ENCODE measurements at places on chromosomes 12 and 14.

- no peak for DNase-seq
Observed at GRCh38 chr12:49050507-49051372, 9.9 kb downstream of the KMT2D start.

- no peak for DNase-seq
Observed at GRCh38 chr12:115945491-115945885, 332.0 kb downstream of the MED13L start.

GRCh38 chr12:97758194-97758501 is 295.5 kb downstream of the RMST start:
- DNase-seq, result no peak

GRCh38 chr12:50041962-50042361 is 15.4 kb upstream of the ASIC1 start:
- no peak for DNase-seq

GRCh38 chr14:49959822-49960408 is 67.0 kb downstream of the ARF6 start:
- DNase-seq, result no peak

GRCh38 chr12:53759261-53759660 is 7.5 kb upstream of the CISTR start:
- no peak for DNase-seq

- no peak for DNase-seq
Observed at GRCh38 chr14:71466946-71467345, 465.3 kb upstream of the RGS6 start.

GRCh38 chr12:3405821-3406220 is 85.2 kb upstream of the PRMT8 start:
- no peak for DNase-seq

GRCh38 chr12:90167518-90168208 is 459.0 kb upstream of the ATP2B1 start:
- no peak for DNase-seq

DNA sequence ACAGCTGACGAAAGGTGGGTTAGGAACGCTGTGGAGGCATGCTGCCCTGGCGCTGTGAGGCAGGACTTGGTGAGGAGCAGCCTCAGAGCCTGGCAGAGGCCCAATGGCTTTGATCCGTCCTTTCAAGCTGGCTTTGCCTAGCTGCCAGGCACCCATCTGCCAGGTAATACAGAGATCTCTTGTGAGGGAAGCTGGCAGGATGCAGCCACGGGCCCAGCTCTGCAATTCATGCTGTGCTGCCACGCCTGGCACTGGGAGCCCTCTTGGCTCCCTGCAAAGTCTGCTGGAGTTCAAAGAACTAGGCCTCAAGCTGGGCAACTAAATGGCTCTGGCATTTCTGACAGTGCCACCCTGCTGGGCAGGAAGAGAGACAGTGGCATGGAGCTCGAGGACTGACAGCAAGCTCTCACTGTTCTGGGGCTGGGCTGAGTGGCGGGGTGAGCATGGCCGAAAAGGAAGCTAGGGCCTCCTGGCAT is 18.7 kb downstream of the IQSEC3 start:
- no peak for DNase-seq

GRCh38 chr12:4206470-4206869 is 67.1 kb upstream of the CCND2 start:
- no peak for DNase-seq

DNA sequence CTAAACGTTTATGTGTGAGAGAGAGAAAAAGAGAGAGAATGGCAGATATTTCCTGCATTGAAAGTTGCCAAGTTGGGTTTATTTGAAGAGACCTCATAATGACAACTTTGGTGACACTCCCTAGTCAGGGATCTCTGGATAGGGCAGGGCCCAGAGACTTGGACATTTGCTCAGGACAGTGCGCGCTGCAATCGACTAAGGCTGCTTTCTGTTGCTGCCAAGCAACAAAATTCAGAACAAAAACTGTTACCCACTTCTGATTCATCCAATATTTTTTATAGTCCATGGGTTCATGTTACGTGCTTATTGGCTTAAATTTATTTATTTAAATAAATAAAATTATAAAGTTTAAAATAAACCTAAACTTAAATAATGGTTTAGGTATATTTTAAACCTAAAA is 34.2 kb downstream of the PTGER2 start:
- DNase-seq, result no peak

DNA sequence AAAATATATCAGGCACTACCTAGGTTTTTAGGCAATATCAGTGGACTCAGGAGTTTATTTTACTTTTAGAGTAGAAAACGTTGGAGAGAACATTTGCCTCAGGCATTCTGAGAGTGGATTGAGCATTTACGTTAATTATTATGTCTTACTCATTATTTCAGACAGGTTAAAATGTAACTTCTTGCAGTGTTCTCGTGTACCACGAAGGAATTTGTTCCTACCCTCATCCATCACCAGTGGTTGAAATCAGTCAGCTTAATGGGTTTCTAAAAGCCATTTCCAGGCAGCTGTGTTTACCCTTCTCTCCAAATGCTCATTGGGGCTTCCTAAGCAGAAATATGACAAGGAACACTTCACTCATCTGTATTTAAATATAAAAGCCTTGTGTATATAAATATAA is 9.1 kb upstream of the LDHB start:
- DNase-seq, result no peak

DNA sequence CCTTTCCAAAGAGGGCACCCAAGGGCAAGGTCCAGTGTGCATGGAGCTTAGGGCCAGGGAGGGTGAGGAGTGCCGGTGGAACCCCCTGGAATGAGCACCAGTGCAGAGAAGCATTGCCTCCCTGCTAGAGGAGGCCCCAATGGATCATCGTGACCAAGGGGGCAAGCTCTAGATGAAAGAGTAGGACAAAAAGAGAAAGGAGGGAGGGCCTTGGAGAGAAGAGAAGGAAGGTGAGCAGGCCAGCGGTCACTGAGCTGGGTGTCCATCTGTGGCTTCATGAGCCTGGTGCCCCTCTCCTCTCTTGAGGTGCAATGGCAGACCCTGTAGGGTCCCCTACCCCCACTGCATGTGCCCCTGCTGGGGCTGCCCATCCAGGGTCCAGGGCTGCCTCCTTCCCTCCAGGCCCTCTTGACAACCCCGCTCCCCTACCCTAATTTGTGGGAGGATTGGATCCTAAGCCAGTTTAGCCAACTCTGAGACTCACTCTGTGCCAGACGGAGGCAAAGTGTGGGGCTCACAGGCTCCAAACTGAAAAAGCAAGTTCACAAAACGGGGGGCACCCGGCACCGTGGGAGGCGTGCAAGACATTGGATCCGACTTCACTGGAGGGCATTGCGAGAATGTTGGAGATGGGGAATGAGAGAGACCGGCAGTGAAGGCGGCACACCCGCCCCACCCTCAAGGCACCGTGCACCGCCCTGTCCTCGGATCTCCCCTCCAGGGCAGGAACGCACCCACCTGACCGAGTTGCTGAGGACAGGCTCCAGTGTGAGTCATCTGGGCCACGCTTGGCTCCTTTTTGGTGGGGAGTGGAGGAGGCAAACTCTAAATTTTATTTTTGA is 207.5 kb downstream of the KIF26A start:
- DNase-seq, result no peak

- DNase-seq, result no peak
Observed at GRCh38 chr12:55142669-55143565, 16.7 kb downstream of the OR9K2 start.

- DNase-seq, result no peak
Observed at GRCh38 chr14:52111583-52111982, 42.7 kb upstream of the NID2 start.

- no peak for DNase-seq
Observed at GRCh38 chr12:6273205-6273540, 37.3 kb upstream of the PLEKHG6 start.

- DNase-seq, result no peak
Observed at GRCh38 chr14:90489916-90490719, 93.3 kb downstream of the CALM1 start.

GRCh38 chr14:75513911-75514672 is 8.2 kb upstream of the BATF start:
- DNase-seq, result no peak

DNA sequence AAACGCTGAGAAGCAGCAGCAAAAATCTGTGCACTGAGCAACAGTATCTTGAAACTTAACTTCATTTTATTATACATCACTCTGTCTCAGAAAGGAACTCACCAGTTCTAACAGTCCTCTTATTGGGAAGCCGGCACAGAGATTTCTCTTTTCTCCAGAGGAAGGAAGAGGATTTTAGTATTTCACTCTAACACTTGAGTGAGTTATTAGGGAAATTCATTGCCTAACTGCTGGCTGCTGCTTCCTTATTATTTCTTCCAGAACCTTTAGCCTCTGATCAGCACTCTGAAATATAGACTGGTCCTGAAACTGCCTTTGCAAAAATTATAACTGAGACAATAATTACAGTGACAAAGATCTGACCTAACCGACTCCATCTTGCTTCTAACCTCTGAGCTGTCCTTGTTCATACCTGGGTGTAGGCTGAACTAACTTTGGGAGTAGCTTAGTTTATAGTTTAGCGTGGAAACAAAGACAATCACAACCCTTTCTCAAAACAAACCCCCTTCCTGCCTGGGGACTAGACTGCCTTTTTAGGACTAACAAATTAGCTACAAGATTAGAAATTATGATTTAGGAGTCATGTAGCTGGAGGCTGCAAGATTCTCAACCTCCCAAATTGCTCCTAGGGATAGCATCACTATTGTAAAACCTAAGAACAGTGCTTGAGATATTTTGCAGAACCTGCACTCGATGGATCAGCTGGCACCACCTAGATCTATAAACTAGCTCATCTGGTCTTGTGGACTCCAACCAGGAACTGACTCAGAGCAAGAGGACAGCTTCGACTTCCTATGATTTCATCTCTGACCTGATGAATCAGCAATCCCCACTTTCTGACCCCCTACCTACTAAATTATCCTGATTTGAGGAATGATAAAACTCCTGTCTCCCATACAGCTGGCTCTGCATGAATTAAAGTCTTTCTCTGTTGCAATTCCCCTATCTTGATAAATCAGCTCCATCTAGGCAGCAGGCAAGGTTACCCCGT is 117.5 kb downstream of the DYRK2 start:
- no peak for DNase-seq

DNA sequence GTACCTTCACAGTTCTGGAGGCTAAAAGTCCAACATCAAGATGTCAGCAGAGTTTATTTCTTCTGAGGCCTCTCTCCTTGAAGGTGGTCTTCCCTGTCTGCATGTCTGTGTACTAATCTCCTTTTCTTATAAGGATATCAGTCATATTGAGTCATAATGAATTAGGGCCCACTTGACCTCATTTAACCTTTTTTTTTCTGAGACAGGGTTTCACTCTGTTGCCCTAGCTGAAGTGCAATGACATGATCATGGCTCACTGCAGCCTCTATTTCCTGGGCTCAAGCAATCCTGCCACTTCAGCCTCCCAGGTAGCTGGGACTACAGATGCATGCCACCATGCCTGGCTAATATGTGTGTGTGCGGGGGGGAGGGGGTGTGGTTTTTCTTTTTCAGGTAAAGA is 41.7 kb downstream of the PPM1H start:
- DNase-seq, result no peak

- DNase-seq, result no peak
Observed at GRCh38 chr12:124655048-124655697, 87.8 kb upstream of the NCOR2 start.

GRCh38 chr14:24123424-24124417 is 6.7 kb upstream of the FITM1 start:
- DNase-seq, result no peak

- no peak for DNase-seq
Observed at GRCh38 chr14:56027916-56028712, 90.1 kb upstream of the PELI2 start.

GRCh38 chr12:40335991-40336390 is 111.2 kb downstream of the LRRK2 start:
- DNase-seq, result no peak

GRCh38 chr14:102056694-102057442 is 30.0 kb downstream of the HSP90AA1 start:
- no peak for DNase-seq

DNA sequence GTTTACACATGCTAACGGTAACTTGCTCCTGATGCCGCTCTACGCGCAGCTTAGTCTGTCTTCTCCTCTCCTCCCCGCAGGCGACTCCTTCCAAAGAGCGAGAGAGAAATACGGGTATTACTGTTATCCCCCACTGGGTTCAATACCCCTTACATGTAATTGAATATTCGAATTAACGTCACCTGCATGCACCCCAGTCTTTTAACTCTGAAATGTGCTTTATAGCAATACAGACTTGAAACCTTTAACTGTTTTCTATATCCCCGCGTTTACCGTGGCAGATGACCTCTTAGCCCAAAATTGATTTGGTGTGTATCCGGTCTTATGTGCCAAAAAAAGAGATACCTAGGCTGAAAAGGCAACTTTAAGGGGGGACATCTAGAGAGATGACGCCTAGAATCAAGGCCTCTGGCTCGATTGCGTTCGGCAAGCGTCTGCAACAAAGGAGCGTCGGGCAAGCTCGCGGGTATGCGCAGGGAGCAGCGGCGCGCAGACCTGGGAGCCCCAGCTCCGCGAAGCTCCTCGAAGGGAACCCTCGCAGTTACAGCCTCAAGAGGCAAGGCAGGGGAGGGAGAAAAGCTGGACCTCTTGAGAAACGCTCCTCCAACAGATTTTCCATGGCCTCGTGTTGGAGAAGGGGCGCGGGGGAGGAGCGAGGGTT is 6.8 kb upstream of the FOXG1 start:
- no peak for DNase-seq

DNA sequence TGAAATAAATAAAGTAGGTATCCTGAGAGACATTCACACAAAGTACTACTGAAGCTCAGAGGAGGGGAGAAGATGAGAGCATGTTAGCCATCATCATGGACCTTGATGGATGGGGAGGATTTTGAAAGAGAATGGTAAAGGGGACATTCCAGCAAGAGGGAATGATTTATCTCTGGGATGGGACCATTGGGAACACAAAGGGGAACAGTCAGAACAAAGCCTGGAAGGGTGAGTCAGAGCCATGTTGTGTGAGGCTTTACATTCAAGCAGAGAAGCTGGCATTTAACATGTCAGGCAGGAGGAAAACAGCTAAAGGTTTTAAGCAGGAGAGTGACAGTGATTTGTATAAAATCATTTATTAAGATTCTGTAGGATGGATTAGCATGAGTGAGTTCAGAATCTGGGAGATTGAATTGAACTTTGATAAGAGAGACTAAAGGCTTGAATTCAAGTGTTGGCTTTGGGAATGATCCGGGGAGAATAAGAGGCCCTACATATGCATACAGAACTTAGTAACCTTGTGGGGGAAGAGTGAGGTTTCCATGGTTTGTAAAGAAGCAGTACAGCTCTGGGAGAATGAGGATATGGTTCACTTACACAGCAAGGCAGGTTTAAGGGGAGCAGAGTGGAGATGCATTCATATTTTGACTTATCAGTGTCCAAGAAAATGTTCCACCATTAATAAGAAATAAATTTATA is 174.4 kb downstream of the SYT10 start:
- no peak for DNase-seq

DNA sequence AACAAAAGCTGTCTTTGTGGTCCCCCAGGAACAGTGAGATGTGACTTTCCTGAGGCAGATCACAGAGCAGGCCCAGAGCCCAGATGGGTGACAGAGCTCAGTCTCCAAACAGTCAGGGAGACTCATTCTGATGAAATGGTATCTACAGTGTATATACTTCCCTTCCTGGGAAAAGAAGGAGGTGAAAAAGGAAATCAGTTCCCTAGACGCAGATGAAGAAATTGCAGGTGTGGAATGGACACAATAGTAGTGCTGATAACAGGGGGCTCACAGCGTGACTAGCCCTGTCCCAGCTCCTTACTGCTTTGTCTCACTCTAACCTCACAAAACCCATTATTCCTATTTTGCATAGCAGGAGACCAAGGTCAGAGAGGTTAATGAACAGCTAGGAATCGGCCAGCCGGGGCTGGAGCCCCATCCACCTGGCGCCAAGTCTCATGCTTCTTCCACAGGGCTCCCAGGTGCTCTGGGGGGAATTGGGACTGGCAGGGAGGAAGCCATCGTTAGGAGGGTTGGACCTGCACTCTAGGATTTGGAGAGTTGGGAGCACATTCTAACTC is 11.9 kb downstream of the KCNH3 start:
- DNase-seq, result no peak

Measured in brain pericyte (primary cell).